AG04450 (cell line): ENCODE measurements at places on chromosomes 11 and 22.

DNA sequence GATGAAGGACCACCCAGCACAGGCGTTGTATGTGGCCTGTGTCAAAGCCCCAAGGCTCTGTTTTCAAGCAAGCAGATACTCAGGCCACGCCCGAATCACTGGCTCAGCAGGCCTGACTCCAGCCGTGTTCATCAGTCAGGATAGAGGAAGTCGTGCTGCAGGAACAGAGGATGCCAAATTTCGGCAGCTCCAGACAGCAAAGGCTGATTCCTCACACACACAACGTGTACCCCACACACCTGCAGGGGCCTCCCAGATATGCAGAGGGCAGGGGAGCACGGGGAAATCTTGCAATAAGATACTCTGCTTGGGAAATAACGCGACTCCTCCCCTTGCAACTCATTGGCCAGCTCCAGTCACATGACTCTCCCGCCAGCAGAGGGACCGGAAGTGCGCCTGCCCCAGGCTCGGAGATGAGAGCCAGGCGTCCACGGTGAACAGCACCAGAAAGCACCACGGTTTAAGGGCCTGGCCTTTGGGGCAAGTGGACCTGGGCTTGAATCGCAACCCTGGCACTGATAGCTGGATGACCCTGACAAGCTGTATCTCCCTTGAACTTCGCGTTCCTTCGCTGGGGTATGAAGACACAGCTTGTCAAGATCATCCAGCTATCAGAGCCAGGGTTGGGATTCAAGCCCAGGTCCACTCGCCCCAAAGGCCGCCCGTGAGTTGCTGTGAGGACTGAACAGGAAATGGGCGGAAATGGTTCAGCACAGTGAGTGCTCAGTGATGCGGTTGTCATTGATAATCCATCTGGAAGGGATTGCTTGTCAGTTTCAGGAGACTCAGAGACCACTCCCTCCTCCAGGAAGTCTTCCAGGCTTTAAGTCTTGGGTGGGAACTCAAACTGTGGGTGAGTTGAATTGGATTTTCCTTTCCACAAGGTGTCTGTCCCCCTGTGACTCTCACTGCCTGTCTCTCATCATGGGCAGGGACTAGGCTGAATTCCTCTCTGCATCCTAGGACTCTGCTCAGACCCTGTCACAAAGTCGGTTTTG lies 88.5 kb downstream of the MYEOV start:
- DNase-seq, result no peak

DNA sequence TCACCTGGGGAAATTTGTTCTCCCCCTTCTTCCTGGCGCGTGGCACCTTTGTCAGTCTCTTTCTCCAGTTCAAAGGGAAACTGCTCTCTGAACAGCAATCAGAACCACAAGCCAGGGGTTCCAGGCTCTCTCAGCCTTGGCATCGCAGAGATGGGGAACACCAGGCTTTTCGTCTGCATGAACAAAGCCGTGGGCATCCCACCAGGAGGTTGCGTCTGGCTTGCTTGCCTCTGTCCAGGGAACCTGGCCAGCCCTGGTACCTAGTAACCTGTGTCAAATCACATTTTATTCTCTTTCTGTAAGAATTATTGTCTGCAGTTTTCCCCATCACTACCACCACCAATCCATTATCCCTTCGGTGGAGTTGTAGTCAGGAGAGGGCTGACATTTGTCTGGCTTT lies 107.0 kb downstream of the WNT7B start:
- no peak for DNase-seq

GRCh38 chr11:77140231-77140851 lies 12.3 kb downstream of the MYO7A start:
- DNase-seq, result no peak

- DNase-seq, result no peak
Measured at GRCh38 chr11:65357856-65358356, 3.4 kb downstream of the TIGD3 start.
